ENCODE measurements at places on chromosomes 5 and 9. TPM values are rescaled to one million over a fixed set of nuclear protein-coding genes. Genes with fewer than 3 reads are reported as not detected.

DROSHA gene
- polyA plus RNA-seq = 42.2 TPM

TMEM8B gene
- 20.3 TPM for polyA plus RNA-seq

- no peak for DNase-seq
These were observed 2.5 kb downstream of the IL7R start for GRCh38 chr5:35859101-35859661.

GRCh38 chr5:10631316-10631996, 67.6 kb downstream of the ANKRD33B start:
- DNase-seq = no peak

GRCh38 chr5:141623186-141623585, 4.4 kb upstream of the DIAPH1 start:
- no peak for DNase-seq

DNA sequence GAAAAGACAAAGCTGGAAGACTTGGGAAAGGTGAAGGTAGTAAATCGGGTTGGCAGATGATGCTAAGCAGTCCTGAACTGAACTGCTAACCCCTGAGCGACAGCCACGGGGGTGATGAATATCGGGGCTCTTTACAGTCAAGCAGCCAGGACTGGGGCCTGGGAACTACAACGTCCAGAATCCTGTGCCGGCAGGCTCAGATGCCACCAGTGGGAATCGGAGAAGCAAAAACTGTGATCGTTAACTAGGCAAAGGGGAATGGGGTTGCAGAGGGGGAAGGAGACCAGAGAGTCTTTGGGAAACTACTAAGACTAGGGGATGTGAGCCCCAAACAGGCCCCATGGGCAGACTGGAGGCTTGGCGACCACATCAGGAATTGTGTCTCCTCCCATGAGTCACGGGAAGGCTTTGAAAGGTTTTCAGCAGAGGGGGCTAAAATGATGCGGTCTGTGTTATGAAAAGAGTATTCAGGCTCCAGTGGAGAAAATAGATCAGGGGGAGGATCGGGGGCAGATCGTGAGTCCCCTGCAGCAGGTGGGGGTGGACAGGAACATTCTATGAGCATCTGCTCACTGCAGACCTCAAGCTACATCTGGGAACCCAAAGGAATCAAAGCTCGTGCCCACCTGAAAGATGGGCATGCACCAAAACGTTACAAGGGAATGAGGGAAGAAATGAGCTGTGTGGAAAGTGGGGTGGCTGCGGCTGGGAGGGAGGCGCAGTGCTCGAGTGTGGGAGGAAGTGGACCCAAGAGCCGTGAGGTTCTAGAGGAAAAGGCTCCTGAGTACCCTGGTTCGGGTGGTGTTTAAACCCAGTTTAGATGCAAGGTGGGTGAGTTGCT, 53.8 kb downstream of the HRH2 start:
- no peak for DNase-seq

- no peak for DNase-seq
These were observed 16.2 kb downstream of the PRRC2B start for GRCh38 chr9:131410044-131410491.

GRCh38 chr9:100167176-100167575, 68.1 kb downstream of the INVS start:
- no peak for DNase-seq

GRCh38 chr9:96331236-96331947, 29.4 kb upstream of the HSD17B3 start:
- DNase-seq = no peak

Measured in forelimb muscle (tissue), 1 donor.